Stimulated activated CD8-positive, alpha-beta memory T cell treated with anti-CD3 and anti-CD28 coated beads, Interleukin-7, amount 100 ng/mL, for 4 hours (primary cell): ENCODE measurements at places on chromosomes 12 and 14.

GRCh38 chr14:52730709-52731111 lies 744 bp downstream of the STYX start:
- no peak for DNase-seq

GRCh38 chr12:47679785-47680184 lies 26.0 kb downstream of the RPAP3 start:
- no peak for DNase-seq

DNA sequence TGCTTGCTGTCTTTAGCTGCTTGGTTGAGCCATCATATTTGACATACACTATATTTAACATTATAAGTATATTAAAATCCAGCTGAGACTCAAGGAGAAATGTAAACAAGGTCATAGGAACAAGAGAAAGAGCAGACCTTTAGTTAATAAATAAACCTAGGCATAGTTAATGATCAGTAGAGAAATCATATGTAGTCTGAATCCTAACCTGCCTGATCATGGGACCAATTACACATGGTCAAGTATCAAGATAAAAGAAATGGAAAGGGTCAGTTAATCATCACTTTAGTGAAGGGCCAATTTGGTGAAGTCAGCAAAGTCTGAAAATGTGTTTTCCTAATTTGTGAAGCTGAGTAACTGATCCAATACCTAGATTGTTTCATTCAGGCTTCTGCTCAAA lies 7.5 kb downstream of the RNF212B start:
- DNase-seq, result no peak

DNA sequence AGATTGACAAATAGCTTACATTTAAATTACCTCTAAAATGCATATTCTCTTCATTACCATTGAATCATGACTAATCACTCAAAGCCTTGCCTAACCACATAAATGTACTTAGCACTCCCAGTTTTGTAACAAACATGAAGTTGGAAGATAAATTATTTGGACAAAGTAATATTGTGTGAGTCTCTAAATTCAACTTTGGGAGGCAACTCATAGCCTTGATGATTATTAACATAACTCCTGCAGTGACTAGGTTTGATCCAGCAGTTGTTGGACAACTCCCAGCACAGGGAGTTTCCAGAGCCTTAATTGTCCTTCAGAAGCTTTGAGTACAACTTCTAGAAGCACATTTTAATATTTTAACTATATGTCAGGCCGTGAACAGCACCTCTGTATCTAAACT lies 153.4 kb upstream of the PDZRN4 start:
- DNase-seq, result no peak

- no peak for DNase-seq
Observed at GRCh38 chr12:40198601-40199000, 26.2 kb upstream of the LRRK2 start.

- DNase-seq, result no peak
Observed at GRCh38 chr14:104443391-104444158, 136.0 kb upstream of the C14orf180 start.

GRCh38 chr12:104557488-104558195 lies 100.9 kb downstream of the CHST11 start:
- DNase-seq, result no peak
